ENCODE measurements at places on chromosomes 3 and 15.

DNA sequence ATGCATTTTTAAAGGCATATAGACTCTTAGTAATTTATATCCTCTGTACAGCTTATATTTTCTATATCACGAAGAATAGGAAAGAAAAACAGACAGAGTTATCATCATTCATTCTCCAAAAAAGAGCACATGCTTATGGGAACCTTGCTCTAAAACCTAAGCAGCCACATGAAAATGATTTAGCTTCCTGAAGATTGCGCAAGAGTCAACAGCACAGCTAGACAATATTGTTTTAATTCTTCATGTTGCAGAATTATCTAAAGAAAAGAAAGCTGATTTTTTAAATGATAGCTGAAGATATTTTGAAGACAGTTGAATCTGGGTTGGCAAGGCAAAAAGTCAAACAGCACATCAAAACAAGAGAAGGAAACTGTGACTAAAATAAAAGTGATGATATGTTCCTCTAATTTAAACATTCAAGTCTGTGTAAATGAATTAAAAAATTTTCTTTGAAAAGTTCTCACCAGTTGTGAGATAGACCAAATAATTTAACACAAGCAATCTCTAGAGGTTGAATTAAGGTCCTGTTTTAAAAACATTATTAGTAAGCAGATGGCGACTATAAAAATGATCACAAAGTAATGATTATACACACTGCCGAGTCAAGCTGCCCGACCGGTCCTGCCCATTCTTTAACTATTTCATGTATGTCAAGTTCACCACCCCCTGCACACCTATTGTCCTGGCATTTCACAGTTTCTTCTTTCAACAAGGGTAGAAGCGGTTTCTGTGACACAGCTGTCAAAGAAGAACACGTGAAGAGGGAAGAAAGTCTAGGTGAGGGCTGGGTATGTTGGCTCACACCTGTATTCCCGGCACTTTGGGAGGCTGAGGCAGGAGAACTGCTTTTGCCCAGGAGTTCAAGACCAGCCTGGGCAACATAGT, 74.2 kb upstream of the BHLHE40 start:
- no peak for DNase-seq

DNA sequence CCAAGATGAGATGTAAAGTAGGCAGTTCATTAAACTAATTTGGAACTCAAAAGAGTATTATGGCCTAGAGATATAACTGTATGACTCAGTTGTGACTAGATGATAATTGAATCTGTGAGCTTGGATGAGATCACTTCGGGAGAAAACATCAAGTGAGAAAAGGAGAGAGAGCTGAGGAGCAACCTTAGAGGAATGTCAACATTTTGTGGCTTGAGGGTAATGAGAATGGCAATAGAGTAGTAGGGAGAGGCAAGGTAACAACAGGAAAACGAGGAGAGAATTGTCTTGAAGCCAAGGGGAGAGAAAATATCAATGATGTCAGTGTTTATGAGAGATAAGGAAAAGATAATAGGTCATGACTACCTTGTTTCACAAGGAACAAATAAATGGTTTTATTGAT, 580.2 kb downstream of the NLGN1 start:
- no peak for DNase-seq

- no peak for DNase-seq
Observed at GRCh38 chr3:129345971-129346370, 67.3 kb downstream of the HMCES start.

DNA sequence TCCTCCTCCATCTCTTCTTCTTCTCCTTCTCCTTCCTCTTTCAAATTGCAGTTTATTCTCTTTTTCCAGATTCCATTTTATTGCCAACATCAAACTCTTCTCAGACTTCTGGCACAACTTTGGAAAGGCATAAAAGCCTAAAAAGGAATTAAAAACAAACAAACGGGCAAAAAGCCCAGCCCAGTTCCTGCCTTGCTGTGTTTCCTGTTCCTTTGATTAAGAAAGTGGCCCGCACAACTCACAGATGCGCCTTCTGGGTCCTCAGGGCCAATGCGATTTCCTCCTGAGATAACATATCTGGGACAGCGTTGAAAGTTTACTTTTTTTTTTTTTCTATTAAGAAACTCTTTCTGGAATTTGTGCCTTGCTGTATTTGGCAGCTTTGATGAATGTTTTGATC, 158.7 kb upstream of the UBE3A start:
- no peak for DNase-seq

DNA sequence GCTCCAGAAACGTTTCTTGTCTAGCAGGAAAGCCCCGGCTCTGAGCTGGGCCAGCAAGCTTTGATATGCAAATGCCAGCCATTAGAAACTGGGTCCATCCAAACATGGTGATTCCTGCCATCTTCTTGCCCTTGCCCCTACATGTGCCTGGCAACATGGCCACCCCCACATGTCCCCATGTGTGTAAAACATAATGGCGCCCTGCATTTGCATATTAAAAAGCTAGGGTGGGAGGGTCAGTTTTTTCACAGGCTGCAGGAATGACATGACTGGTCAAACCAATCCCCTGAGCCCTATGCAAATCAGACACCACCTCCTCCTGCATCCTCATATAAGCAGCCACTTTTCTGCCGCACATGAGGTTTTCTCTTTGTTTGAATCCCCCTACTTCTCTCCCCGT, 21.2 kb downstream of the GPR156 start:
- no peak for DNase-seq

DNA sequence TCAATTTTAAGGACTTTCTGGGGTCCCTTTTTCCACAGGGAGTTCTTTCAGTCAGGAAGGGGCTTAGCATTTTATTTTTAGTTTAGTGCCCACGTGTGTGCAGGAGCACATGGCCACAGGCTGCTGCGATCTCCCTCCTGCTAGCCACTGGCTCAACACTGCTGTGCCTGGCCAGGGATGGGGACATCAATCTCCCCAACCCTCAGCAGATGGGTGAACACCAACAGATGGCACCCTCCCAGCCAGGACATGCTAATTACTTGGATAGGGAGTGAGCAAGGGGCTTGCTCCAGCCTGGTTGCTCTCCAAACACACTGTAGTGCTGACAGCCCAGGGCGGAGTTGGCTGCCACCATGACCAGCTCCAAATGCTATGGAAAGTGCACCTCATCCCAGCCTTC, 7.4 kb upstream of the RIOX2 start:
- no peak for DNase-seq

- DNase-seq: no peak
Observed at GRCh38 chr3:141262308-141262705, 30.7 kb downstream of the PXYLP1 start.

GRCh38 chr15:83310521-83311456, 26.3 kb upstream of the BNC1 start:
- DNase-seq: no peak

- no peak for DNase-seq
Observed at GRCh38 chr3:140950863-140951262, 9.2 kb downstream of the SLC25A36 start.

GRCh38 chr3:195879416-195880036, 28.8 kb downstream of the TNK2 start:
- no peak for DNase-seq

DNA sequence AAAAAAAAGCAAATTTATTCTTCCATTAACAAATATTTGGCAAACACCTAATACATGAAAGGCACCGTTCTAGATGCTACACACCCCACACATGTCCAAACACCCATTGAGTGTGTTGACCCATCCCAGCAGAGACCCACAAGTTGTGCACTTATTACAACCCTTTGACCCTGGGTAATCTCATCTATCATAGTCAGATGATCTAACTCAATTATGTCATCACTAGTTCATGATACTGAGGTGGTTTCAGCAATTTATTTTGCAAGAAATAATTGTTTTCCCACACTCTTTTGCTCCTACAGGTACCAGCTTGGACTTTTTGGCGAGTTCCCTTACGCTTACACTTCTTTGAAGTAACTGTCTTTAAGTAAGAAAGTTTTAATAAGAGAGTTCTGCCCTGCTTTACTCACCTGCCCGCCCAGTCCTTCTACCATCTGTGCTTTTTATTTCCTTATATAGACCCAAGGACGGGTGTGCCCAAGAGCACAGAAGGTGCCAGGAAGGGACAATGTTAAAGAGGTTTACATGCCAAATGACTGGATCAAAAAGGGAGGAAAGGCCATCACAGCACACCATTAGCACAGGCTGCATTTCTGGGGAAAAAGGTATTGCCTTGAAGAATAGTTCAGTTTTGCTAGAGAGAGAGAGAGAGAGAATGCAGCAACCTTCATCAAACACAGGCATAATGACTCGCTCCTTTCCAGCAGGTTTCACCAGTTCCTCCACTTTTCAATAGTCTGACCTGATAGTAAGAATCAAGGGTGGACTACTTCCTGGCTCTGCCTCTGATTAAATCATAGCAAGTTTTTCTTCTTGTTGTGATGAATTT, 54.5 kb upstream of the ATP11B start:
- no peak for DNase-seq

GRCh38 chr3:120281261-120281660, 3.8 kb downstream of the GPR156 start:
- no peak for DNase-seq

DNA sequence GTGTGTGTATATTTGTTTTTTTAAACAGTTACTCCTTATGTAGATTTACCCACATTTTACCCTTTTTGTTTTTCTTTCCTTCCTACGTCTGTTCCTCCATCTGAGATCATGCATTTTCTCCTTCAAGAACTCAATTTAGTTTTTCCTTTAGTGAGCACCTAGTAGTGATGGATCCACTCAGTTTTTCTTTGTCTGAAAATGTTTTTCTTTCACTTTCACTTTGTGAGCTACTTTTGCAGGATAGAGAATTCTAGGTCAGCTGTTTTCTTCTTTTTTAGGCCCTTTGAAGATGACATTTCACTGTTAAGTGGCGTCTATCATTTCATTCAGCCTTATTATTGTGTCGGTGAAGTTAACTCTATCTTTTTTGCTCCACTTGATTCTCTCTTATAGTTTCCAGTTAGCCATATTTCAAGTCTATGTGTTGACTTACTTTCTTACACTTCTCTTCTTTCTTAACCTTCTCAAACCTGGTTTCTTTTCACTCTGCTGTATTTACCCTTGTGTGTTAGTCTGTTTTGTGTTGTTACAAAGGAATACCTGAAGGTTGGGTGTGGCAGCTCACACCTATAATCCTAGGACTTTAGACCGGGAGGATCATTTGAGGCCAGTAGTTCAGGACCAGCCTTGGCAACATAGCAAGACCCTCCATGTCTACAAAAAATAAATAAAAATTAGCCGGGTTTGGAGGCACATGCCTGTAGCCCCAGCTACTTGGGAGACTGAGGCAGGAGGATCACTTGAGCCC, 55.8 kb downstream of the PRKCI start:
- no peak for DNase-seq

DNA sequence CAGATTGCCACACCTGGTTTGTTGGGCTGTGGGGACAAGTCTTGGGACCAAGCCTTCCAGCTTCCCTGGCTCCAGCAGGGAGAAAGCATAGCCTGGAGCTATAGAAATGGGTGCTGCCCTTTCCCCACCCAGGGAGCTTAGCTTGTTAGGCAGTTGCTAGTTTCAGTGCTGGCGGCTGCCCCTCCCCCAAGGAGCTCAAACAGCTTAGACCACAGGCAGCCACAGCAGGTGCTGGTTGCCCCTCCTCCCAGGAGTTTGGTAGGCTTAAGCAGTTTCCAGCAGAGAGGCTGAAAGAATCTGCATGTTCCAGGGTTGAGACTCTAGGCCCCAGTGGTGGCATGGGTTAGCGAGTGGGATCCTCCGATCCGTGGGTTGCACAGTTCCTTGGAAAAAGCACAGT, 889.7 kb downstream of the IGSF11 start:
- DNase-seq: no peak

- DNase-seq: no peak
Observed at GRCh38 chr3:180983136-180983535, 6.4 kb downstream of the DNAJC19 start.

- DNase-seq: no peak
Observed at GRCh38 chr15:32029862-32030781, at the start of gene CHRNA7. CHRNA7 (plus strand) TSS chr15:32030515; CDS start chr15:32030595, 80 bp downstream.

- DNase-seq: no peak
Observed at GRCh38 chr15:66489179-66489791, 8.3 kb downstream of the SNAPC5 start.

GRCh38 chr3:79160421-79160820, 607.4 kb downstream of the ROBO1 start:
- DNase-seq: no peak

- no peak for DNase-seq
Observed at GRCh38 chr3:197578376-197578775, 22.6 kb upstream of the BDH1 start.

GRCh38 chr3:189842681-189843602, 211.8 kb downstream of the TP63 start:
- DNase-seq: no peak

DNA sequence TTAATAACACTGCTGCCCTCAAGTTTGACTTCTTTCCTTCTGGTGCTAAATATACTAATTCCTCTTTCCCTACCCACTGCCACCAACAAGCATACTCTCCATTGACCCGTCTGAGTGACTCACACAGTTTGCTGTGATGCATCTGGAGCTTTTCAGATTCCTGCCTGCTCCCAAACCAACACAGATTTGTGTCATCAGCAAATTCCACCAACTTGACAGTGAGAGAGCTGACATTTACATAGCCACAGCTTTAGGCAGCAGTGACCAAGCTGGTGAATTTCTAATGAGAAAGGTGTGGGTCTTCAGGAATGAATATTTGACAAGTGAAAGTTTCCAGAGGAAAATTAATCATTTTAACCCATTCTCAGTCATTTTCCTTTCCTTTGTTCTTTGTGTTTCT, 96.5 kb upstream of the PRICKLE2 start:
- no peak for DNase-seq
